ENCODE measurements at places on chromosomes 2 and 18.

GRCh38 chr2:55213822-55214221 lies 18.3 kb downstream of the CLHC1 start:
- DNase-seq = no peak

DNA sequence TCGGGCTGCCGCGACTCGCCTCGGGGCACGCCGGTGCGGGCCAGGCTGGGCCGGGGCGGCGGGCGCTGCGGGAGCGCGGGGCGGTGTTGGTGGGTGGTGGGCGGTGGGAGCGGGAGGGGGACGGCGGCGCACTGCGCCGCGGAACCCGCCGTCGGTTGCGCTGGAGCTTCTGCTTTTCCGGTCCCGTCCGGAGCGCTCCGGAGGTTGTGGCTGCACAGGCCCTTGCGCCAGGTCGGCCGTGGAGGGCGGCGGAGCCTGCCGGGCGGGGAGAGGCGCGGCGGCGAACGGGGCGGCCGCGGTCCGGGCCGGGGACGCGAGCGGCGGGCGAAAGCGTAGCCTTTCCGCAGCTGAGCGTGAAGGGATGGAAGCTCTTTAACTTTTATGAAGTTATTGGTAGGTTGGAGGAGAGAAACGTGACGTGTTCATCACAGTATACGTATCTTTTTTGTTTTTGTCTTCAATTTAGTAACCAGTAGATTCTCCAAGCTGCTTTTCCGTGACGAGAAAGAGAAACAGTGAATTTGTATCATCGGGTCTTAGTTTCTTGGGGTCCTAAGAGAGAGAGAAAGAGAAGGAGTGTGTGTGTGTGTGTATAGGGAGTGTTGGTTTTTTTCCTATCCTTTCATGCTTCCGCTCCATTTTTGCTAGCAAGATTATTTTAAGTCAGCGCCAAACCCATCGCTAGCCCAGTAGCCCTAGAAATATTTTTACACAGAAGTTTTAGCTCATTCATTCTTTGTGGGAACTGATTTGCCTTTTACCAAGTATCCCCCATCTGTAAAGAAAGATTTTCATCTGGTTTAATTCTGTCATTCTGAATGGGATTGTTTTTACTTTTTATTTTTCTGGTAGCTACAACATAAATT lies 535 bp downstream of the ATG4B start:
- peak; percentile 12 for DNase-seq

GRCh38 chr2:234606896-234607295 lies 110.0 kb upstream of the ARL4C start:
- DNase-seq = no peak

- no peak for DNase-seq
Measured at GRCh38 chr2:223697316-223697891, 95.2 kb upstream of the SCG2 start.

DNA sequence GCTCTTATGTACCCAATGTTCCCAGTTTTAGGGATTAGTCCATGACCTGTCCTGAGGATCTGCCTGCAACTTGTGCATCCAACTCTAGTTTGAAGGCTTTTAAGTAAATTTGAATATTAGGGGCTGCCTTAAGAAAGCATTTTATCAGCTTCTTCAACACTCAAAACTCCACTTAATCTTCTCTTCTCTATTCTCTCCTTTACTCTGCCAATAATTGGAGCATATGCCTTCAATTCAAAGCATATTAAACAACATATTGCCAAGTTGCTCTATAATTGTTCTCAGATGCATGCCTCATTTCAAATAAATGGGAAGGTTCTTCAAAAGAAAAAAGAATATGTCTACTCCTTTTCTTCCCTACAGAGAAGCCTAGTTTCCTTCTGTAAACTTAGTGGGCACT lies 84.8 kb upstream of the NCKAP5 start:
- DNase-seq = no peak

DNA sequence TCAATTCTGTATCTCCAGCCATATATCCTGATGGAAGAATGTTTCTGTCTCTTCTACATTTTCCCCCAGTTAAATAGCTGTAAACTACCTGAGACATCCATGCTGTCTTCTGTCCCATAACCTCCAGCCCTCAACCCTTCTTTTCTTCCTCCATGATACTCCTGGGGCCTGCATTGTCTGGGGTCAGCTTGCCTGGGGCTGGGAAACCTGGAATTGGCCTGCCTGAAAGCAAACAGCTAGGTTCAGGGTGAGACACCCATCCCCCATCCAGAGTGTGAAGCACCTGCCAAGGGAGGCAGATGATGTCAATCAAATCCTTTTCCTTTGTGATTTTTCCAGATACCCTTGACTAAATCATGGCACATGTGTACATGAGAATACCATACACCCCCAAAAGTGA lies 313.7 kb upstream of the MGAT5 start:
- no peak for DNase-seq

DNA sequence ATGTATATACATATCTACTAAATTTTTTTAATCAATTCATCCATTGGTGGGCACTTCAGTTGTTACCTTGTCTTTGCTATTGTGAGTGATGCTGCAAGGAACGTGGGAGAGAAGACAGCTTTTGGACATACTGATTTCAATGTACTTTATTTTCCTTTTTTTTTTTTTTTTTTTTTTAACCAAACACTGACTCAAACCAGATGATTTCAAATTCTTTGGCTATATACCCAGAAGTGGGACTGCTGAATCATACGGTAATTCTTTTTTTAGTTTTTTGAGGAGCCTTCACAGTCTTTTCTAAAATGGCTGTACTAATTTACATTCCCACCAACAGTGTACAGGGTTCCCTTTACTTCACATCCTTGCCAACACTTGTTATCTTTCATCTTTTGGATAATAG lies 204.7 kb downstream of the INSIG2 start:
- DNase-seq = no peak

GRCh38 chr2:26846334-26847306 lies 1.3 kb upstream of the DPYSL5 start:
- DNase-seq = peak; percentile 57

DNA sequence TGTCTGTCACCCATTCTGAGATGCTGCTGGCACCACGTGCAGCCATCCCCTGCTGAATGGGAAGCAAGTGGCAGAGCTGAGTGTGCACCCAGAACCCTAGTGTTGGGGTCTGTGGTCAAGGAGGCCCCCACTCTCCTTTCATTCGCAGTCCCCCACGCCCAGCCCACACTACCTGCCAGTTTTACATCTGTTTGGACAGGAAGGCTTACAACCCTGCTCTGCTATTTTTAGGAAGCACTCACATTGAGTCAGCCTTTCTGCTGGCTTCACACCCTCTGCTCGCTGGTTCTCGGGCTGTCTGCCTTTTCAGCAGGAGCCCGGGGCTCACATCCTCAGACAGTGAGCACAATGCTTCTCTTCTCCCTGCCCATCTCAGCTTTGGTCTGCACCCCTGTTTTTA lies 10.7 kb upstream of the ADCY3 start:
- DNase-seq = peak; percentile 54

- DNase-seq = no peak
Measured at GRCh38 chr2:19812166-19812565, 89.6 kb downstream of the TTC32 start.

- no peak for DNase-seq
Measured at GRCh38 chr2:23478087-23478932, 93.3 kb downstream of the KLHL29 start.

- DNase-seq = no peak
Measured at GRCh38 chr2:164711766-164712138, 90.5 kb upstream of the GRB14 start.

GRCh38 chr2:42372474-42373200 lies 11.6 kb upstream of the COX7A2L start:
- DNase-seq = no peak

DNA sequence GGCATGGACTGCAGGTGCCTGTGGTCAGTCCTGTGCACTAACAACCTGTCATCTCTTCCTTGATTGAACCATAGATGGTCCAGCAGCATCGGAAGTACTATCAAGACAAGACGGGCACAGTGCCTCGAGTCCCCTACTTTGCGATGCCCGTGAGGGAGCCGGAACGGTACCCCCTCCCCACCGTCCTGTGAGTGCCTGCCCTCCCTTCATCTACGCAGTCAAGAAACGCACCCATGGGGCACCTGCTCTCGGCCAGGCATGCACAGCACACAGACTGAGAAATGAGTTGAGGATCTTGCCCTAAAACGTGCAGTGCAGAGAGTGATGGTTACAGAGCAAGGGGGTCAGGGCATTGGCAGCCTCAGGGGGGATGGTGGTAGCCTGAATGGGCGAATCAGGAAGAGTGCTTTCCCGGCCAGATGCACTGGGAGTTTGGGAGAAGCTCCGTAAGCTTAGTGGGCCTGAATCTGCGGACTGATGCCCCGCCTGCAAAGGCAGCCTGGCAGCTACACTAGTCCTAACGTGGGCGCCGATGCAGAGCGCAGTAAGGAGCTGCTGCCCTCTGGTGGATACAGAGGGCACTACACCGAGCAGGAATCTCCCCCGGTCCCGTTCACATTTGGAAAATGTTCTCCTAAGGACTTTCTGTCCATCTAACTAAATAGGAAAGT lies 63.6 kb downstream of the CIB4 start:
- DNase-seq = peak; percentile 70

GRCh38 chr2:92326-92725 lies 46.0 kb upstream of the FAM110C start:
- no peak for DNase-seq

DNA sequence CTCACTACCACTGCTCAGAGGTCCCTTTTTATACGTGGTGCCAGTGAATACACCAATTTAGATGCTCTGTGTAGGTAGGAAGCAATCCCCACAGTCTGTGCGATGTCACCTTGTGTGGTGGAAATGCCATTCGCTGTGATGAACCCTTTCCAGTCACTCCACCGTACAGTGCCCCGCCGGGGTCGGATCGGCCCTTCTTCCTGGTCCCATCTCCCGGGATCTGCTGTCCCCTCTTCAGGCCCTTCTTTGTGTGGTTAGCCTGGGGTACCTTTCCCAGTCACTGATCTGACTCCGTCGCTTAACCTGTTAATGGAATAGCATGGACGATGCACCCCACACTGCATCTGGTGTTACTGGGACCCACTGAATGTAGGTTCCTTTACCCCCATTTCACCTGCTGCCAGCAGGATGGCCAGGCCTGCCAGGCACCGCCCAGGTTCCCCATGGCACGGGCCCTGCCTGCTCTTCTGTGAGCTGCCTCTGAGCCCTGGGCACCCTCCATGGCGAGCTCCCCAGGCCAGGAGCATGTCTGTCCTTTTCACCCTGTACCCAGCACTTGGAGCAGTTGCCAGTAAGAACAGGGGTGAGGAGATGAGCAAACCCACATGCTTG lies 18.0 kb downstream of the TWIST2 start:
- no peak for DNase-seq

DNA sequence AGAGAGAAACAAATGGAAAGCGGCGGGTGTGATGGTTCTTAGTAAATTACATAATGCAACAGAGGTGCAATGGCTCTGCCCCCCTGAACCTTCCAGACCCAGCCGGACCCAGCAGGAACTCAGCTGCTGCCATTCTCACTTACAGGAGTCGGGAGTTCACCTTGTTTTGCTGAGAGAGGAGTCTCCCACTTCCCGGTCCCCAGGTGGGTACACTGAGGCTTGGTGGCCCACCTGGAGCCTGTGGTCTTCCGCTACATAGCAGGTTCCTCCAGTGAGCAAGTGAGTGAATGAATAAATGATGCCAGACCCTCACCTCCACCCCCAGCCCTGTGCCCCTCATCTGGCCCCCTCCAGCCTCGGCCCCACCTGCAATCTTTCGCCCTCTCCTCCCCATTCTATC lies 11.2 kb downstream of the BIN1 start:
- no peak for DNase-seq

GRCh38 chr2:189188115-189188805 lies 8.7 kb upstream of the COL5A2 start:
- no peak for DNase-seq

DNA sequence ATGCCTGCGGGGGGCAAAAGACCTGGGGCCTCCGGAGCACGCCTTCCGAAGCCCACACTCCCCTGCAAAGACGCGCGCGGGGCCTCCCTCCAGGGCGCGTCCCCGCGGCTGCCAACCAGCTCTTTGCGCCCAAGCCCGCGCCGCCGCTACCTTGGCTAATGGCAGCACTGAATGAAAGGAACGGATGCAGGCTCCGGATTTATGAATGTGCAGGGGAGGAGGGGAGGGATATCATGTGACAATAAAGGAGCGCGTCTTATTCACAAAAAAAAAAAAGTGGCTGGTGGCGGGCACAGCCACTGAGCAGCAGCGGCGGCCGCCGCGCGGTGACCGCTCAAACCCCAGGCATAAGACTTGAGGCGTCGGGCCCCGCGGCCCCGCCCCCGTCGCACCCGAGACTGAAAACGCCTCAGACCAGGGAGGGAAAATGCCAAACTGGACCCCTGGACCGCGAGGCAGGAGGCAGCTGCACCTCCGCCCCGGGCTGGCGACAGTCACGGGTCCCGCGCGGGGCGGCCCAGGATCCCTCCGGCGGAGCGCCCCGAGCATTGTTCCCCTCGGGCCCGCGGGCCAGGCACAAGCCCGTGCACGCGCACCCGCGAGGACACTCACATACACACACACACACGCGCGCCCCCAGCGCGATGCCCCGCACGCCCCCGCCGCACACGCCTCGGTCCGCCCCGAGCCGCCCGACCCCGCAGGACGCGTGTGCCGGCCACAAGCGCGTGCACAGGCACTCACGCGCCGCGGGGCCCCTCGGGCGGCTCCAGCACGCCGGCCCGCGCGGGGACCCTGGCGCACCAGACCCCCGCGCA lies 1.6 kb downstream of the SPRED2 start:
- DNase-seq = no peak

- no peak for DNase-seq
Measured at GRCh38 chr2:29613792-29614266, 307.6 kb downstream of the ALK start.

GRCh38 chr2:109164311-109164710 lies 35.3 kb downstream of the SH3RF3 start:
- DNase-seq = no peak

- DNase-seq = no peak
Measured at GRCh38 chr2:16135196-16135912, 195.0 kb downstream of the MYCN start.

- no peak for DNase-seq
Measured at GRCh38 chr2:133561045-133561852, 7.0 kb downstream of the NCKAP5 start.

DNA sequence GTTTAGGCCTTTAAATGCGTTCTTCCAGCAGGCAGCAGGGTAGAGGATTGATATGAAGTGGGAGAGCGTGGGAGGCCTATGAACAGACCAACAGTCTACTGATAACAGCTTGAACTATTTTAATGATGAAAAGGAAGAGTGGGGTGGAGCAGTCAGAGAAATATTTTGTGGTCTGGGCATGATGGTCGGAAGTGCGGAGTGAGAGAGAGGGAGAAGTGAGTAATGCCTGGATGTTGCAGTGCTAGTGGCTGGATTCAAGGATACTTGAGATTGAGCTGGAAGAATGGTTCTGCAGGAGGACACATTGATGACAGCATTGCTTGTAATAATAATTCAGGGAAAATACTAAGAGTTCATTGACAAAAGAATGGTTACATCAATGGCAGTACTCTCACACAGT lies 151.0 kb upstream of the DAPL1 start:
- no peak for DNase-seq

GRCh38 chr2:128159437-128159836 lies 68.4 kb downstream of the UGGT1 start:
- no peak for DNase-seq

DNA sequence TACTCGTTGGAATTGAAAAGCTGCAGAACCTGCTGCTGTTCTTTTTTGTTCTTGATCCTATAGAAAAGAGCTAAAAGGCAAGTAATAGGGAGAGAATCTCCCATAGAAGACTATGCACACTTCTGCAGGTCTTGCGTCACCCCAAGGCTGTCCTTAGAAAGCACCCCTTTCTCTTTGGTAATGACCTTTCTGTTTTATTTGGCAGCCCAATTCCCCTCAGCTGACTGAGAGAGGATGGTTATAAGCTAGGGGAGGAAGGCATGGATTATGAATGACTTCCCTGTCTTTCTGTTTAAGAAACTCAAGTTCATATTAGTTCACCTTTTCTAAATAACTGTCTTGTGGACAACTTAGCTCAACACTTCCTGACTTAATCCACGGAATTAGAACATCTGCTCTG lies 122.9 kb downstream of the TXNL1 start:
- DNase-seq = no peak
